ENCODE measurements at places on chromosomes 7 and 10. TPM values are rescaled to one million over a fixed set of nuclear protein-coding genes. Genes with fewer than 3 reads are reported as not detected.

Gene CSGALNACT2
- 28.3 TPM for total RNA-seq

DNA sequence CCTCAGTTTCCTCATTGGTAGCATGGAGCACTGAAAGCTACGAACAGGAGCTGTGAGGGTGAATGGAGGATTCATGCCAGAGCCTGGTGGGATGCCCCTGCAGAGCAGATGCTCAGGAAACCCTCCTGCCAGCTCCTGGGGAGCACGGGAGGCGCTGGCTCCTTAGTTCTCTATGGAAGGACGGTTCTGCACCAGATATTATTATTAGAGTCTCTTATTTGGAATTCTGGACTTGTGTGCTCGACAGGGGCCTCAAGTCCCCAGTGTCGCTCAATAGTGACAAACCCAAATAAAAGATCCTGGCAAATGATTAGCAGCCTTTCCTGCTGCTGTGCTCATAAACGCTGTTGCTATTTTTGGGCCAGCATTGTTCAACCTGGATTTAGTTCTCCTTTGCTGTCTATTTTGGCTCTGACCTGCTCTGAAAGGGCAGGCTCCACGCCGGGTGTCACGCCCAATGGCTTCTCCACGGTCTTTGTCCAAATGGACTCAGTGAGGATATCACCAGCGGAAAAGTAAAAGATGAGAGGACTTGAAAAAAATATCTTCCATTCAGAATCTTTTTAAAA, 23.0 kb upstream of the KLF6 start:
- H3K36me3 ChIP-seq: no peaks in the 10 kb centered on the region
- no peak overlapping the region for H3K4me3 ChIP-seq
- DNase-seq: no peak
- H3K4me1 ChIP-seq: peaks cover 34% of the 10 kb centered on the region

DNA sequence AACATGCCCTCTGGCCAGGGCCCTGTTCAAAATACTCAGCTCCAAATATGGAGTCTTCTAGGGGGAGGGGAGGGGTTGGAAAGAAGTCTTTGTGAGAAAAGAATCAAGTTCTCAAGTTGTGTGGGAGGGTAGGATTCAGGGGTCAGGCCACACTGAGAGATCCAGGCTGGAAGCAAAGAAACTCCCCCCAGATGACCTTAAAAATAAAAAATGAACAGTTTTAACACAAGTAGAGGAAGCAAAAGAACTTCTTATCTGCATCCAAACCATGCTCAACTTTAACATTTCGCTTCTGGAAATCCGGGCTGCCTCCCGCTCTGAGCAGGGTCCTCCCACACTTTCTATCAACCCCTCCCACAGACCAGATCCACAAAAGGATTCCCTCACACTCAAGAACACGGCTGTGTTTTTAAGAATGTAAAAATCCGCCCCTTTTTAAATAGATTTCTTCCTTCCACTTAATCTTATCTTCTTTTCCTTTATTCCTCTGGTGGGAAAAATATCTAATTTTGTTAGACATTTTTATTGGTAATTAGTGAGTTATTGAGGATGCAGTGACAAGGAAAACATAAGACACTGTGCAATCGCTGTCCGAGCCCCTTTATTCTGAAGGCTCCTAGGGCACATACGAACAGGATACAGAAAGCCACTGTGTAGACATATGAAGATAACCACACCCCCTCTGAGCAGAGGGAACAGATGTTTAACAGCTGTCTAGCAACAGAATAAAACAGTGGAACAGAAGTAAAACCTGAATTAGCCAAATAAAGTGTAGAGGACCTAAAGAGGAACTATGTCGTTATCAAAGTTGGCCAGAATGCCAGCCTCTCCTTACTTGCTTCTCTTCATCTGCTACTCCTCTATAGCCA, 43.8 kb downstream of the CYTH3 start:
- DNase-seq: no peak
- H3K4me1 ChIP-seq: peaks cover 30% of the 10 kb centered on the region
- peaks cover 6% of the 10 kb centered on the region for H3K36me3 ChIP-seq
- peaks cover 4% of the 10 kb centered on the region for H3K27me3 ChIP-seq

GRCh38 chr10:103575416-103576075, 82.0 kb downstream of the NEURL1 start:
- no peak overlapping the region for H3K4me3 ChIP-seq
- H3K27ac ChIP-seq: no peak overlapping the region
- peaks cover 8% of the 10 kb centered on the region for H3K4me1 ChIP-seq
- H3K27me3 ChIP-seq: peaks cover 3% of the 10 kb centered on the region
- no peaks in the 10 kb centered on the region for H3K36me3 ChIP-seq

Gene CCDC136
- total RNA-seq: 202 TPM

Gene GIMAP1
- total RNA-seq: not detected

DNA sequence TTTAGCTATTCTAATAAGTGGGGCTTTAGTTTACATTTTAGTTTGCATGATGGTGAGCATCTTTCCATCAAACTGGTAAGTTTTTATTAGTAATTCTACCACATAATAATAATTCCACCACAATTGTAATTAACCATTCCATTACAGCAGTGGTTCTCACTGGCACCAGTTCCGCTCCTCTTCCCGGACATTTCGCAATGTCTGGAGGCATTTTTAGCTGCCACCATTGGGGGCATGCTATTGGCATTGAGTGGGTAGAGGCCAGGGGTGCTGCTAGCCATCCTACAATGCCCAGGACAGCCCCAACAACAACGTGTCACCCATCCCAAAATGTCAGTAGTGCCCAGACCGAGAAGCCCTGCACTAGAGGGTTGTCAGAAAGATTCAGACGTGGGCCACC, 31.4 kb downstream of the ADRB1 start:
- DNase-seq: no peak
- no peak overlapping the region for H3K27ac ChIP-seq
- H3K4me3 ChIP-seq: no peak overlapping the region
- H3K27me3 ChIP-seq: no peaks in the 10 kb centered on the region

DNA sequence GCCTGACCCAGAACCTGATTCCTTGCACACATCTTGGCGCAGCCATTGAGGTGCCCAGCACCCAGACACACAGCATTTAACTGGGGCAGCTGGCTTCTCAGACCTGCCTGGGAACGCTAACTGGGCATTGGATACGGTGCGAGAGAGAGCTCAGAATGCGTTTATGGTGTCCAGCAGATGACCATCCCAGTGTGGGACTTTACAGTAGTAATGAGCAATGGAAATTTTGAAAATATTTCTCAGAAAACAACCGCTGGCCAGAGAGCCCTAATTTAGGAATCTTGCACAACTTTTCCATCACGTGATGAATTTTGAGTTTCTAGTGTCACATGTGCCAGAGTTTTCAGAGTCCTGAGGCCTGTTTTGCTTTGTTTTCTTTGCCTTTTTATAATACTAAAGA, 78.2 kb upstream of the SEC61G start:
- H3K36me3 ChIP-seq: no peaks in the 10 kb centered on the region
- DNase-seq: no peak
- H3K27me3 ChIP-seq: no peaks in the 10 kb centered on the region
- no peak overlapping the region for H3K4me3 ChIP-seq

Gene ADIRF
- not detected for total RNA-seq

DNA sequence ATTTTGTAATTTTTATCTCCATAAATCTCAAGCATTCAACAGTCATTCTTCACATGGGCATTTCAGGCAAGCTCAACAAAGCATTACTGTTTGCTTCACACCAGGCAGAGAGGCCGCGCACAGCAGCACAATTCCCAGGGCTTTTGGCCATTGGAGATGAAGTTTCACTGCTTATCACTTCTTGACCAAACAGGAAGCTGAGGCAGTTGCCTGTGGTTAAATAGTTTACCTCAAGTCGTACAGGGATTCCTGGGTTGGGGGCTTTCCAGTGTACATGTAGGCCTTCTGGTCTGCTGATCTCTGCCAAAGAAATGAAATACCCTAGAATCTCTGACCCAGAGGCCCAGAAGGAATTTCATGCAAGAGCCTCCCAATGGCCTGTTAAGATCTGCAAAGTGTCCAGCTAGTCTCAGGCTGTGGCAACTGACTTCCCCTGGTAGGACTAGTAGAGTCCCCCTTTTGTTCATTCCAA, 11.2 kb upstream of the PRDX3 start:
- no peaks in the 10 kb centered on the region for H3K27me3 ChIP-seq
- H3K27ac ChIP-seq: no peak overlapping the region
- H3K4me3 ChIP-seq: no peak overlapping the region
- no peaks in the 10 kb centered on the region for H3K4me1 ChIP-seq
- H3K36me3 ChIP-seq: peaks cover 5% of the 10 kb centered on the region

DNA sequence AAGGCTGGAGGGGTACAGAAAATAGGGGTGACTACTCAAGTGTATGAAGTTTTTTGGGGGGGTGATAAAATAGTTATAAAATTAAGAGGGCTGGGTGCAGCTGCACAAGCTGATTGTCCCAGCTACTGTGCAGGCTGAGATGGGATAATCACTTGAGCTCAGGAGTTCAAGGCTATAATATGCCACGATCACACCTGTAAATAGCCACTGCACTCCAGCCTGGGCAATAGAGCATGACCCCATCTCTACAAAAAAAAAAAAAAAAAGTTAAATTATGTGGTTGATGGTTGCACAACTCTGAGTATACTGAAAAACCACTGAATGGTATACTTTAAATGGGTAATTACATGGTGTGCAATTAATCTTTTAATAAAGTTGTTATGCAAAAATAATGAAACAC, 172.9 kb downstream of the SRPK2 start:
- H3K27me3 ChIP-seq: peaks cover 1% of the 10 kb centered on the region
- peaks cover 10% of the 10 kb centered on the region for H3K4me1 ChIP-seq
- no peak for DNase-seq
- no peak overlapping the region for H3K27ac ChIP-seq
- no peak overlapping the region for H3K4me3 ChIP-seq

GRCh38 chr10:112366992-112367391, 6.9 kb upstream of the ACSL5 start:
- no peaks in the 10 kb centered on the region for H3K27me3 ChIP-seq
- no peaks in the 10 kb centered on the region for H3K36me3 ChIP-seq
- DNase-seq: no peak
- H3K4me3 ChIP-seq: no peak overlapping the region
- H3K27ac ChIP-seq: no peak overlapping the region

Gene MMRN2
- total RNA-seq: 5.4 TPM

- H3K36me3 ChIP-seq: no peaks in the 10 kb centered on the region
- H3K4me3 ChIP-seq: no peak overlapping the region
- H3K27ac ChIP-seq: no peak overlapping the region
- H3K27me3 ChIP-seq: no peaks in the 10 kb centered on the region
- DNase-seq: no peak
These were observed 30.9 kb downstream of the MRPS33 start for GRCh38 chr7:140983802-140984201.

DNA sequence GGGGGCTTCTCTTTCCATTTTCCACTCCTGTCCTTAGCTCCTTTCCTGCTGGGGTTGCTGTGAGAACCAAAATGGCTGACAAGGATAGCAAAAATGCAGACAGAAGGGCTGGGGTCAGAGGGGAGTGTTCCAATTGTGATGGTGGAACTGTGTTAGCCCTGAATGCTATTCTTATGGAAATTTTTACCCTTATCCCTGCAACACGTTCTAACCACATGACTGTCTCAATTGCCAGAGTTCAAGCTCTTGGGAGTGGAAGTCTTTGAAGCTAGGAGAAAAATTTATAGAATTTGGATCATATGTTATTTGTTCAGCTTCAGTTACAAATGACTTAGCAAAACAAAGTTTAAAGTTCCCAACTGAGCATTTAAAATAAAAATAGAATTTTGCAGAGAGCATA, 134.1 kb downstream of the ADCYAP1R1 start:
- H3K4me1 ChIP-seq: no peaks in the 10 kb centered on the region
- H3K27ac ChIP-seq: no peak overlapping the region
- DNase-seq: no peak
- peaks cover 1% of the 10 kb centered on the region for H3K27me3 ChIP-seq
- no peak overlapping the region for H3K4me3 ChIP-seq
- no peaks in the 10 kb centered on the region for H3K36me3 ChIP-seq

GRCh38 chr10:129963641-129964501, at the start of gene EBF3:
Gene EBF3, minus strand, starts transcription at chr10:129964274. Its CDS starts 506 bp downstream, at chr10:129963768.
- H3K27me3 ChIP-seq: peaks cover 47% of the 10 kb centered on the region
- peak within 1 kb of the TSS; percentile 98 for H3K27ac ChIP-seq
- H3K36me3 ChIP-seq: peaks cover 28% of the 10 kb centered on the region

Gene HECW1
- total RNA-seq: 68.7 TPM

DNA sequence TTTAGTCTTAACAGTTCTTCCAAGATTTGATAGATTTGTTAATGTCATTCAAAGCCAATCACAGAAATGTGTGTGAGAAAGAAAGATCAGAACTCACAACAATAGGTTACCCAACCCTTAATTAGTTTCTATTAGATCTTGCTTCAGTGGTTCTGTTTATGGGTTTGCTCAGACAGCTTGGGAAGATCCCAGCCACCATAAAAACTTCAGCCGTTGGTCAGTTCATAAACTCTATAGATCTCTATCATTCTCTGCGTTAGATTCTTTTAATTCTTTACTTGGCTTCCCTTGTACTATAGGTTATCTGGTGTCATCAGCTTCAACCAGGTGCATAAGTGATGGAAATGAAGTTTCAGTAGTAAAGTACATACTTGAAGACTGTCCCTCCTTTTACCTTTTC, 54.4 kb downstream of the ZNF277 start:
- peaks cover 4% of the 10 kb centered on the region for H3K4me1 ChIP-seq
- no peak overlapping the region for H3K4me3 ChIP-seq
- H3K27me3 ChIP-seq: no peaks in the 10 kb centered on the region

GRCh38 chr7:12873571-12873970, 186.1 kb downstream of the ARL4A start:
- H3K27ac ChIP-seq: no peak overlapping the region
- H3K4me1 ChIP-seq: no peaks in the 10 kb centered on the region
- DNase-seq: no peak
- H3K4me3 ChIP-seq: no peak overlapping the region

GRCh38 chr10:27741173-27742091, 4.2 kb downstream of the MKX start:
- peak overlapping the region; percentile 86 for H3K4me3 ChIP-seq
- peak; percentile 25 for DNase-seq
- H3K4me1 ChIP-seq: peaks cover 9% of the 10 kb centered on the region
- H3K27ac ChIP-seq: peak overlapping the region; percentile 48
- peaks cover 26% of the 10 kb centered on the region for H3K27me3 ChIP-seq
- no peaks in the 10 kb centered on the region for H3K36me3 ChIP-seq

DNA sequence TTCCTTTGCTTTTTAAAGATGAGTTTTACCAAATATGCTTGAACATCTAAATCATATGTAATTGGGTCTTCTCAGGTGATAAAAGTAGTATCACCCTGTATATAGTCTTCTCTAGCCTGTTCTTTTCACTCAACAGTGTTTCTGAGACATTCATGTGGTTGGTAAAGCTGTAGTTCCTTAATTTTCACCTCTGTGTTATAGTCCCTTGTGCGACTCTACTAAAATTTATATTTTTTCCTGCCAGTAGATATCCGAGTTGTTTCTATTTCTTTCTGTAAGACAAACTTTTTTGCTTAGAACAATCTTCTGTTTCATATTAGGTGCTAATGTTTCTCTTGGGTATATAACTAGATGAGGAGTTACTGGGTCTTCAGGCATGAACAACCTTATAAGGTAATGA, 35.6 kb downstream of the SYPL1 start:
- H3K27ac ChIP-seq: no peak overlapping the region
- H3K36me3 ChIP-seq: no peaks in the 10 kb centered on the region
- DNase-seq: no peak
- H3K4me1 ChIP-seq: no peaks in the 10 kb centered on the region

Data from glutamatergic neuron (in vitro differentiated cells).